ENCODE measurements at places on chromosomes 16 and 17.

DNA sequence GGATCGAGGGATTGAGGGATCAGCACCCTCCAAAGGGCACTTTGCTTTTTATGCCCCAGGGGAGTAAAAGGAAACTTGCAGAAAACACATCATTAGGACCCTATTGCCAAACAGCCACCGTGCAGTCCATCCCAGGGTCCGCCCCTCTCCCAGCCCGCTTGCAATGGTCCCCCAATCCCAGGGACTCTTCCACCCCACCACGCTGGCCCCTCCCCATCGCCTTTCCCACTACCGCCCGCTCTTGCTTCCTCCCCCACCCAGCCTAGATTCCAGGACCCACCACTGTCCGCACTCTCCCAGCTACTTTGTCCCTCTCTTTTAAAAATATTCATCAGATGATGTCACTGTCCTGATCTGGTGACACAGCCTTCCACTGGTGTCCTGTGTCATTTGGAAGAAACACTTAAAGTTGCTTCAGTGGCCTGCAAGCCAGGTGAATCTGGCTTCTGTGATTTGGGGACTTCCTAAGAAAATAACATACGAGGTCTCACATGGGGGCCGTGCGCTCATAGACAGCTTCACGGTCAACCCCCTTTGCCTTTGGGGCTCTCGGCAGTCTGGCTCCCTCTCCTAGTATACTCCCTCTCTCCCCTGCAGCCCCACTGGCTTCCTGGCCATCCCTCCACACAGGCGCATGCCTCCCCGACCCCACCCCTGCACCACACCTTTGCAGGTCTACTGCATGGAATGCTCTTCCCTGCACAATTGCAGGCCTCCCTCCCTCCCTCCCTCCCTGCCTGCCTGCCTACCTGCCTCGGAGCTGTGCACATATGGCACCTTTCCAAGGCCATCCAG is 127.9 kb downstream of the RBFOX3 start:
- no peak for DNase-seq

DNA sequence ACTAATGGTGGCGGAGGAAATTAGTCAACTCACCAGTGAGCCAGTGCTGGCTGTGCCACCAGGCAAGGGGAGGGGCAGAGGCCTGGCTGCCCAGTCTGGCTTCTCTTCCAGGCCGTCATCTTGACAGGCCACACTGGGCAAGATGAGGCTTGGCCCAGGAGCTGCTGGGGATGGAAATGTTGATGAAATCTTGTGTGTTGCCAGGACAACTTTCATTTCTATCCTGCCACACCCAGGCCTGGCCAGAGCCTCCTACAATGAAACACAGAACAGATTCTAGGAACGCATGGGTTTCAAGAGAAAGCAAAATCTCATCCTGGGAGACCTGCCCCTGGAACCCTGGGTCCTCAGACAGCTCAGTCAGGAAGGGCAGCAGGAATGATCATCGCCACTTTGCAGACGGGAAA is 9.3 kb downstream of the HEXIM2 start:
- DNase-seq: no peak

- no peak for DNase-seq
These were observed 12.7 kb downstream of the NATD1 start for GRCh38 chr17:21240369-21241055.

DNA sequence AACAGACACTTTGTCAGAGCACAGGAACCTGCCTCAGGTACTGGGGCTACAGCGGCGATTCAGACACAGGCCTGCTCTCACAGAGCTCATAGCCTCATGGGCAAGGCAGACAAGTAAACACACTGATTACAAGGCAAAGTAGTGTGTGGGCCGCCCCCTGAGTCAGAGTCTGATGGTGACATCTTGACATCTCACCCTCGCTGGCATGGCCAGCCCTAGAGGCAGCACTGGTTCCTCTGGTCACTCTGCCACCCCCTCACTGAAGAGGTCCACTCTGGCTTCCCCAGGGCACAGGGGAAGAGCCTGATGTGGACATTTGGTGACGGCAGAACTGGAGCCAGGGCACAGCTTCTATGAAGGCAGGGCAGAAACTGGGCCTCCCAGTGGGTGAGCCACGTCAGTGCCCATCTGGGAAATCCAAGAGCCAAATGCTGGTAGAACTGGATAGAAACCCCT is 32.9 kb upstream of the TOB1 start:
- DNase-seq: no peak

DNA sequence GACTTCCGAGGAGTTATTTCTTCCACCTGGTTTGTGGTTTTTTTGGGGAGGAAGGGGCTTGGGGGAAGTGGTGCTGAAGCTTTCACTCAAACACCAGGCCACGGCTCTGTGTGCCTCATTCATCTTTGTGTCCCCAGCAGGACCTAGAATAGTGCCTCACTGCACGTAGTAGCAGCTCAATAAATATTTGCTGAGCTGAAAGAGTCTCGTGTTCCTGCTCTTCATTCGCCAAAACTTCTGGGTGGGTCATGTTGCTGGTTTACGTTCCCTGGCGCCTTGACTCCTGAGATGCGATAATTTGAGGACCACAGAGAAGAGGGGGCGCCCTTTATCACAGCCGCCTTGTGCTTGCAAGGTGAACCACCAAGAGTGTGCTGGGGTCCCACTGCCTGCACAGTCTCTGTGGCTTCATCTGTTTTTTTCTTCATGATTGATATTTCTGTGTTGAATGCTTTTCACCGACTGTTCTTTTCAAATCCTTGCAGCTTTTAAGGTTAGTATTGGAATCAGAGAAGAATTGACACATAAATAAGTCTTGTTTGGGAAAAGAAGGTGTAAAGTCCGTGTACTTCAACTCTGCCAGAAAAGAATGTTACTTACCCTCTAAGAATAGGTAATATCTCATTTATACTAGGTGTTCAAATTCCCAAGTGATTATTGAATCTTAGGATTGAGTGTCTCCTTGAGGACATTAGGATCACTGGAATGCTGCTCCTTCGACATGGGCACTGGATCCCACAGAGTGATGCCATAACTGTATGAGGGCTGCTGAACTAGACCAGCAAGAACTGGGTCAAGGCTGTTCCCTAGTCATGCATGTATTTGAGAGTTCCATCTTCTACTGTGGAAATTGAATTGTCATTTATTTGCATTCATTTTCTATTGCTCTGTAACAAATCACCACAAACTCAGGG is 92.7 kb upstream of the CLEC18A start:
- DNase-seq: no peak

DNA sequence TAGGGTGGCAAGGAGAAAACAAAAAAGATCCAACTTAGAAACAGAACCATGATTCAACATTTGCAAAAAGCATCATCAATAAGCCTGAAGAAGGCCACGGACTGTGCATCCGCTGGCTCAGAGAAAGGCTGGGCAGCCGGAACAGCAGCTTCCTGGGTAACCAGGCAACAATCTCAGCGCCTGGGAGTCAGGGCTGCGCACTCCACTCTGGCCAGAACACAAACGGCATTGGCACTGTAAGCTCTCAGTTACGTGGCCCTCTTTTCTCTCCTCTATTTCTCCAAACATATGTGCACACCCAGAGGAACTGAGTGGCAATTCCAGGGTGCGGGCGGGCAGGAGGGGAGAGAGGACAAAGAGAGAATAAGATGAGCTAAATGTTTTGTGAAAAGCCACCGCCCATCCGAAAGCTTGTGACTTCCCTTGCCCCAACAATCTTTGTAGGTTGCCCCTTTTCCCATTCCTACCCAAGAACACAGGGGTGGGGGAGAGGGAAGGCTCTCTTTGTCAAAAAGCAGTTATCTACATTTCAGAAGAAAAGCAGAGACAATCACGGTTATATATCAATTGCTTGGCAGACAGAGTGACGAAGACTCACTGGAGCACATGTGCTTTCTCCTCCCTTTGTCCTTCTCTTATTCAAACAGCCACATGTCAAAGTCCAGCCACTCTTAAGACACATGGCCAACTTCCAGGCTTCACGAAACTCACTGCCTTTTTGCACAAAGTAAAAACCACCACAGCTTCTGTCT is 6.6 kb upstream of the GHDC start:
- no peak for DNase-seq

GRCh38 chr17:29838961-29839360 is 91.1 kb downstream of the SSH2 start:
- no peak for DNase-seq

GRCh38 chr16:11585460-11586377 is 1.0 kb downstream of the LITAF start:
- DNase-seq: no peak

GRCh38 chr16:28990375-28991040 is 5.7 kb downstream of the LAT start:
- no peak for DNase-seq

DNA sequence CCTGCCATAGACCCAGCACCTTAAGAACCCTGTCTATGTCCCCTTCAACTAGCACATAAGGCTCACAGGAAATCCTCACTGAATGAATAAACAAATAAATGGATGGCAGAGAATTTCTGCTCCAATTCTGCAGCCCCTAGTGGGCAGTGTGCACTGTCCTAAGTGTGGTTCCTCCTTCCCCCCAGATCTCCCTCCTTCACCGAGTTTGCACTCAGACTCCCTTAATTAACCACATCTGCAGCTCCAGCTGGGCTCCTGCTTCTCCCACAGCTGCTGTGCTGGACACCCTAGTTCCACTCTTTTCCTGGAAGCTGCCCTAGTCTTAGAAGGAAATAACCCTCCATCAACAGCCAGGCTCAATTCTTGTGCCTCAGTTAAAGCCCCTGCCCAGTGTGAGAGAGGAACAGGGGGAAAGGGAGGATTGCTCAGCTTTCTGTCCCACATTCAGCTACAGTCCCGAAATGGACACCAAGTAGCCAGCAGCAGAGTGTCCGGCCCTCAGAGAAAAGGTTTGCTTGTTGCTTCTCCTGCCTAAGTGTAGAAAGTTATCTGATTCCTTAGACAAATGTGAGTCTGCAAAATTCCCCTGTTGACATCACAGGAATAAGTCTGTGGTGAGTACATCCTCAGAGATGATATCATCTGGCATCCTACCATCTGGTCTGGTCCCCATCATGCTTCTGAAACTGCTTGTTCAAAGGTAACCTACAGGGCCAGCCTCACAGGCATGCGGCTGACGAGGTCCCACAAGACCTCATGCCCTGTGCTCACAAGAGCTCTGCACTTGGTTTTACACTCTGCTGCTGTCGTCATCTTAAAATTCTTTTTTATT is 12.3 kb downstream of the LRRC3C start:
- DNase-seq: peak; percentile 80

DNA sequence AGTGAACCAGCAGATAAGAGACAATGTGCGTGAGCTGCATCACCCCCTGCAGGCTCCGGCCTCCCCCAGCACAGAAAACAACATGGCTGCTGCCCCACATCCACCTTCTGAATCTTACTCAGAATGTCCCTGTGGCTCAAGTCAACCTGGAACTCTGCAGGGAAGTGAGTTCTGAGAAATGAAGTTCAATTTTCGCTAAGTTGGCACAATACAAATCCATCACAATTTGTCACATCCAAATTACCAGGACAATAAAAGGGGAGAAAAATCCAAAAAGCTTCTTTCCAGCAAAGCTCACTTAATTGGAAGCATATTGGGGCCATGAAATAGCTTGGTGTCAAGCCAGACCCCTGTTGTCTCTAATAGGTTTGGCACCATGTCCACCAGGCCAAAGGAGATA is 38.1 kb downstream of the CLEC19A start:
- no peak for DNase-seq

- no peak for DNase-seq
These were observed 97.4 kb downstream of the VAT1L start for GRCh38 chr16:77885571-77886295.

- DNase-seq: no peak
These were observed 20.5 kb downstream of the SLC4A1 start for GRCh38 chr17:44247440-44247841.

GRCh38 chr16:58384437-58385055 is 7.7 kb upstream of the GINS3 start:
- peak; percentile 30 for DNase-seq

DNA sequence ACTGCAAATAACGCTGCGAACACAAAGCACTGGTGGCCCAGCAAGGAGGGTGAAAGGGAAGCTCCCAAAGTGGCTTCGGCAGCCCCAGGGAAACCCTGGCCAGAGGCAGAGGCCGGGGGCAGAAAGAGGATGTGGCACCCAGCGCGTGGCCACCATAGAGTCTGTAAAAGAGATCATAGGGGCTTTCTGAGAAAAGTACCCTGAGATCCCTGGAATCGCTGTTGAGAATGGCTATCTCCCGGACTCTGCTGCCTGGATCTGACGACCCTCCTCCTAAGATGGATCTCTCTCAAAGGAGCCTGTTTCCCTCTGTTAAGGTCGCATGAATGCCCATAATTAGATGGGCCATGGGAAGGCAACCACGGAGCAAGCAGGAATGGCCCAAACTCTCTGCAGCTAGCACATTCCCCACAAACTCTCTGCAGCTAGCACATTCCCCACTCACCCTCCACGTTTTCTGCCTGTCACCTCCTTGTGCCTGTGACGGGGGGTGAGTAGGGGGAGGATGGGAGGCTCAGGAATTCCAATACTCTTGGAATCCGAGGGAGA is 364.4 kb downstream of the XYLT1 start:
- no peak for DNase-seq

- DNase-seq: no peak
These were observed 38.8 kb downstream of the NSRP1 start for GRCh38 chr17:30155389-30155788.

DNA sequence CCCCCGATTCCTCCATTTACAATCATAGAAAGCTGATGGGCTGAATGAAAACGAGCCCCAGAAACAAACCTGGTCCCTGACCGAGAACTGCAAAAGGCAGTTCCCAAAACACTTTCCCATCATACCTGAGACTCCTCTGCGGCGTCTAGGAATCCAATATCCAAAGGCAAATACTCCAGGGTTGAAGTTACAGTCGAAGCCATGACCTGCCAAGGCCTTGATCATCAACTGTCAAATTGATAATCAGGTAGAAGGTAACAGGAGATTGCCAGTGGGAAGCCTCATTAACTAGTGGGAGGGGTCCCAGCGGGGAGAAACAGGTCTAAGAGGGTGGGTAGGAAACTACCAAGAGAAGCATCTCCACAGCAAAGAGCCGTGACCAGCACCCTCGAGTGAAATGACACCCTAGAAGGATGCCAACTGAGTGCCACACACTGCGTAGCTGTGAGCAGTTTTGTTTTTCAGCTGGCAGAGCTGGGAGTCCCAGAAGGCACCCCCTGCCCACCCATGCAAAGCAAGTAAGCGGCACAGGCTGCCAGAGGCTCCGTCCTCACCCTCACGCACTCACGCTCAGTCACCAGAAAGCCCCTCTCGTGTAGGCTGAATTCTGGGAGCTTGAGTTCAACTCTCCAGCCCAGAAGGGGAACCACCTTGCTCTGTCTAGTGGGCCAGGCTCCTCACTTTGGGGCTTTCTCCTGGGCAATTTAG is 146.1 kb downstream of the GAS7 start:
- DNase-seq: no peak

DNA sequence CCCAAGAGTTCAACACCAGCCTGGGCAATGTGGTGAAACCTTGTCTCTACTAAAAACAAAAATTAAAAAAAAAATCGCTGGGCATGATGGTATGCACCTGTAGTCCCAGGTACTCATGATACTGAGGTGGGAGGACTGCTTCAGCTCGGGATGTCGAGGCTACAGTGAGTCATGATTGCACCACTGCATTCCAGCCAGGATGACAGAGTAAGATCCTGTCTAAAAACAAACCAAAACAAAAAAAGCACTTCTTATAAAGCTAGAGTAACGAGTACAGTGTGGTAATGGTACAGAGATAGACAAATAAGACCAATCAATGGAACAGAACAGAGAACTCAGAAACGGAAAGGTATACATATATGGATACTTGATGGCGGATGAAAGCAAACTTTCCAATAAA is 4.4 kb downstream of the NSMCE1 start:
- no peak for DNase-seq
